Pancreas (tissue), 10 donors: ENCODE measurements at places on chromosomes 11 and 22. TPM values are rescaled to one million over a fixed set of nuclear protein-coding genes. Genes with fewer than 3 reads are reported as not detected.

Gene MOGAT2
- 0.09 TPM for total RNA-seq

Gene B4GAT1
- 11.2 TPM for total RNA-seq

Gene DGCR6
- 4.1 TPM for total RNA-seq

Gene SNX15
- total RNA-seq: 8.7 TPM

DNA sequence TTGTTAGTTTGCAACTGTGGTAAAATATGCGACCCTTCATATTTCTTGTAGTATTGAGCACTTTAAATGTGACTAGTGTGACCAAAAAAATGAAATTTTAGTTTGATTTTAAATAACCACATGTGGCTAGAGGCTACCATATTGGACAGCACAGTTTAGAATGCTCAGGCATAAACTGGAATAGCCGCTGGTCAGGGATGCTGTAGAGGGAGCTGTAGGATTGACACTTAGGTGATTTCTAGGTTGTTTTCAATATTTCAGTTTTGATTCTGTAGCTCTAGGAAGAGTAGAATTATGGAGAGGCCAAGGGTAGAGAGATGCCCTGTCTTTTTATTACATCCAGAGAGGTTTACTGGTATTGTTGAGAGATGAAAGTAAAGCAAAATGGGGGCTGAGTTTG is 10.8 kb upstream of the VSIG10L2 start:
- DNase-seq: no peak

DNA sequence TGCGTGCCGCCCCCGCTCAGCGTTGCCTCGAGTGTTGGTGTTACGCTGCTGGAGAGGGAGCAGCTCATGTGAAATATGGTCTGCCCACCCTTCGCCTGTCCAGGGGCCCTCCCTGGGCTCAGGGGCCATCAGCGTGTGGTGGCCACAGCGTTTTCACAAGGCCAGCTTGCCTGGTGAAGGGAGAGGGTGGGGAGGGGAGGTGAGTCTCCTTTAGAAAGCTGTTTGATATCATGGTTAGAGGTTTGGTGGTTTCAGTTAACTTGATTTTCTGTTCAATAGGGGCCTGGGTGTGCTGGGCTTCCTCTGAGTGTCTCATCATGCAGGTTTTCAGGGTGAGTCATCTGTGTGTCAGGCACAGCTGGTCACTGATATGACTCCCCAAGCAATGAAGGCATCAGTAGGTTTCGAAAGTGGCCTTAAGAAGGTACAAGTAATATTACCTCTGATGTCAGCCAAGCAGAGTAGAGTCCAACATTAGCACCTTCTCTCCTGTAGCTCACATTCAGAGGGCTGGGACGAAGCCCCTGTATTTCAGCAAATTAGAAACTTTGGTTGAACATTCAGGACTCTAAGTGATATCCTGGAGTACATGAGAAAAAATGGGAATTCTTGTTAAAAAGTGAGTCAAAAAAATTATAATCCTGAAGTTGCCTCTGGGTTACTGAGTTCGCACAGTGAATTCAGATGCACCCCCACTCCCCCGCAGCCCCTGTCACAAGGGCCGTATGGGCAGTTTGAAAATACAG is 172.5 kb downstream of the TBC1D22A start:
- DNase-seq: no peak

- DNase-seq: no peak
Observed at GRCh38 chr11:46876471-46876870, 30.4 kb upstream of the CKAP5 start.

DNA sequence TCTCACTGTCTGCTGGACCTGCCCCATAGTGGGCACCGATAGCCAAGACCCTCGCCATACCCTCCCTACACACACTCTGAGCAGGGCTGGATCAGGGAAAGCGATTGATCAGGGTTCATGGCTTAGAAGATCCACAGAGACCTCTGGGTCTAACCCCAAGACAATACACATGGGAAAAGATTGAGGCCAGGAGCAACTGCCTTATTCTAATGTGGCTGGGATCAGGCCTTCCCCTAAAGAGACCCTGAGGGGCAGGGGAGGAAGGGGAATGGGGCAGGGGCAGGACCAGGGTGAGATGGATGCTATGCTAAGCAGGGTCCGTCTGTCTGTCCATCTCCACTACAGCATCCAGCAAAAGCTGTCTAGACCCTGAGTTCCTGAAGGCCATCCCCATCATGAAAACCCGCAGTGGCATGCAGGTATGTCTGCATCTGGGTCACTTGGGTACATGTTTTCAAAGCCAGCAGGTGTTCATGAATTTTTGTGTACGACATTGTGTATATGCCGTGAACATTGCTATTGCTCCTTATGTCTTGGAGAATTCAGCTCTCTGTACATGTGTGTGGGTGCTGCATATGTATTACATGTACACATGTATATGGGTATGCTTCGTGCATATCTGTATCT is 15.3 kb upstream of the RELT start:
- no peak for DNase-seq

DNA sequence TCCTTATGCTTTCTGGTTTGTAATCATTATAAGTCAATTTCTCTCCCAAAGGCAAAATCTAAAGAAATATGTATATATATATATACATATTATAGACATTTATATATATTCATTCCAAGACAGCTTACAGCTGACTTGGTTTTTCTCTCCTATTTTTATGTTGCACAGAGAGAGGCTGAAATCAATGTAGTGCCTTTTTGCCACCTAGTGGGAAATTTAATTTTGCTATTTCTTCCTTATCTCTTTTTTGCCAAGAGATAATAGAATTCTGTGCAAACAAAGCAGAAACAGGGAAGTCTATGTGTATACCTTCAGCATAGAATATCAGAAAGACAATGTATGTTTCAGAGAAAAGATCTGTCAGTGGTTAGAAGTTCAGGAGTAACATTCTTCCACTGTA is 186.0 kb upstream of the ANO5 start:
- no peak for DNase-seq

GRCh38 chr11:119832202-119832935 is 103.4 kb upstream of the NECTIN1 start:
- DNase-seq: peak; percentile 60
